ENCODE measurements at places on chromosomes 5 and 9.

DNA sequence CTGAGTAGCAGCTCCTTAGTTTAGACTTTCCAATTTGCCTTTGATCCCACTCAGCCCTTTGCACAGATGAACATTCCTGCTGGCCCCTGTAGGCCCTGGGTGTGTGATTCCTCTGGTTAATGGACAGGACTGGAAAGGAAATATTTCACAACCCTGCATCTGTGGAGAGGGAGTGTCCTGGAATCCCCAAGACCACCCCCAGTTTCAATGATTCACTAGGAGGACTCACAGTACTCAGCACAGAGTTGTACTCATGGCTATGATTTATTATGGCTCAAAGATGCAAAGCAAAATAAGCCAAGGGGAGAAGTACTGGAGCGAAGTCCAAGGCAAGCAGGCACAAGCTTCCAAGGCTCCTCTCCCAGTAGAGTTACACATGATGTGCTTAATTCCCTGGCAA is 42.4 kb upstream of the TJP2 start:
- no peak for DNase-seq

DNA sequence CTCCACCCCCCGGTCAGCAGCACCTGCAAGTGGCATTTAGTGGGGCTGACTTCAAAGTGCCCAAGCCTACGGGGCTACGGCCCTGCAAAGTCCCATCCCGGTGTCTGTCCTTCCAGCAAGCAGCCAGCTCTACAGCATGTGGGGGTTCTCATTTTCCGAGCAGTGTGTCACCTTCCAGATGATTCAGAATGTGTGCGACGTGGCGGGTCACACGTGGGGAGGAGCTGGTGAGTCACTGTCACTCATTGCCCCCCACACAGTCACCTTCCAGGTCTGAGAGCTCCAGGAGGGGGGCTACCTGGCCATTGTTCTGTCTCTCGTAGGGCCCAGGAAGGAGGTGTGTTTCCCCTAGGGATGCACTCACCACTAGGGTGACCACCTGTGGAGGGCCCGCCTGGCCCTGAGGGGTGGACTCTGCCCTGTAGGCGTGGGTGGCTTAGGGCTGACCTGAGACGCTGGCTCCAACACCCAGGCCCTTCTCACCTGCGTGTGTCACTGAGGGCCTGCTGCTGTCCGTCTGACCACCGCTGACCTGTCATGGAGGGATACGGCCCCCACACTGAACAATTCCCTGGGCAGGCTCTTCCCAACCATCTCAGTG is 70.2 kb downstream of the SEMA4D start:
- DNase-seq = no peak

GRCh38 chr9:81032831-81033230 is 656.5 kb downstream of the TLE1 start:
- DNase-seq = no peak

DNA sequence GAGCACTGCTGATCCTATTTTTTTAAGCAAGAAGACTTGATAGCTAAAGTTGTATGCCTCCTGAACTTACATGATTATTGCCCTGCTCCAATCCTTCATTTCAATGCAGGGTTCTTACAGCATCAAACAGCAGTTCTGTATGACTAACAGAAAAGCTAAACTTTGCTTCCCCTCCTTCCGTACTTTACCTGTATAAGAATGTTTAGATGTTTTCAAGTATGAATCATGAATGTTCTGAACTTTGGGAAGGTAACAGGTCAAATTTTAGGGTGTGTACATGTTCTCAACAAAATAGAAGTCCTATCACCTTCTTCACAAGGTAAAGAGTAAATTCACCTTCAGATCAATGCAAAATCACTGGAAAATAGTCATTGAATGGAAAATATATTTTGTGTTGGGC is 972.6 kb upstream of the SEMA6A start:
- DNase-seq = no peak

- no peak for DNase-seq
Measured at GRCh38 chr5:57575839-57576238, 93.2 kb upstream of the ACTBL2 start.

- DNase-seq = no peak
Measured at GRCh38 chr9:98288881-98289280, 33.4 kb upstream of the TBC1D2 start.

GRCh38 chr9:18077941-18078678 is 395.8 kb upstream of the ADAMTSL1 start:
- no peak for DNase-seq

Measured in NCI-H2081 treated with DMSO at 0.1 percent for 48 hours (cell line).